OCI-M1 (cell line): ENCODE measurements at places on chromosomes 16 and 17.

GRCh38 chr17:44345454-44346026, 438 bp downstream of the GRN start:
- DNase-seq: peak; percentile 72

DNA sequence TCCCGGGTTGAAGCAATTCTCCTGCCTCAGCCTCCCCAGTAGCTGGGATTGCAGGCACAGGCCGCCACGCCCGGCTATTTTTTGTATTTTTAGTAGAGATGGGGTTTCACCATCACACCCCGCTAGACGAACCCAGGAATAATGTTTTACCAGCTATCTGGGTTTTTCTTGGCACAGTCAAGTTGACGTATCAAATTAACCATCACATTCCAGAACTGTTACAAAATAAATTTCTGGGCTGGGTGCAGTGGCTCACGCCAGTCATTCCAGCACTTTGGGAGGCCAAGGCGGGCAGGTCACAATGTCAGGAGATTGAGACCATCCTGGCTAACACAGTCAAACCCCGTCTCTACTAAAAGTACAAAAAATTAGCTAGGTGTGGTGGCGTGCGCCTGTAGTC, 501.2 kb downstream of the SHISA9 start:
- no peak for DNase-seq

DNA sequence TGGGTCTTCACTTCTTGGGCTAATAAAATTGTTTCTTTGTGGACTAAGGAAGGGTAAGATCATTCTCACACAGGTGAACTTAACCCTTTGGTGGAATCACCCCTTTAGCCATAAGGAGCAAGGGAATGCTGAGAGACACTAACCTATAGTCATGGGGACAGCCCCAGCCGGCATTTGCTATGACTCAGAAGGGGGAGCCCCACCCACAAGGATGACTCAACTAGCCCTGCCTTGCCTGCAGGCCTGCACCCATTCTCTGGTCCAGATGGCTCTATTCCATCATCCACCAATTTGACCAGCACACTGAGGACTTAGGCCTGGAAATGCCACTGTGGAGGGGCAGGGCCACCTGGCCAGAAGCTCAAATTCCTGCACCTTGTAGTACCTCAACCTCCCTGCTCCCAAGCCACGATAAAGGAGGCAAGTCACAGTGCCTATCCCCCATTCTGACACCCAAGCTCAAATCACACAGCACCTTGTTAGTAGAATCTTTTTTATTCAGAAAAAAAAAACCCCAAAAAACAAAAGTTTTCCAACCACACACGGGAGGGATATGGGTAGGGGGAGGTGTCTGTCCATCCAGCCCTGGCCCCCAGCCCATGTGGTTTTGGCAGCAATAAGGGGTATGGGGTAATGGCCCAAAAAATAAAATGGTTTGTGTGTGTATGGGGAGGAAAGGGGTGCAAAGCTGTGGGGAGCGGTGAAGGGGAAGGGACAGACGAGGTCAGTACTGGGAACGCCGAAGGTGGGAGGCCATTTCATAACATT, 3.0 kb downstream of the PFN1 start:
- DNase-seq: peak; percentile 92

GRCh38 chr17:27939474-27940465, 46.6 kb upstream of the LYRM9 start:
- peak; percentile 51 for DNase-seq

- no peak for DNase-seq
Observed at GRCh38 chr17:72075995-72076677, 44.7 kb upstream of the SOX9 start.

- DNase-seq: no peak
Observed at GRCh38 chr17:73172252-73172651, 7.4 kb downstream of the SSTR2 start.

DNA sequence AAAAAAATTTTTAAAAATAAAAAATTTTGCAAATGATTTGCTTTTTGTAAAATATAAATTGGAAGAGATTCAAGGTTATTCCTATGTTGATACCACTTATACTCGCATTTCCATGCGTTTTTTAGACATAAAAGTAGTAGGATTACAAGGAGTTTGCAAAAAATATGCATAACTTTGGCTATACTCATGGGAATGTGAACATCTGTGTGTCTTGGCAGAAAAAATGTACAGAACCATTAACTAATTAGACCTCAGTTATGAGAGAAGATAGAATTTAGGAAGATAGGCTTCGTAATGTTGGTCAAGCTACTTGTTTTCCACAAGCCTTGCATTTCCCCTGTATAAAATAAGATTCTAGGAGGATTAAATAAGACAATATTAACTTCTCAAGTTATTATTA, 61.1 kb upstream of the VPS4A start:
- no peak for DNase-seq

- DNase-seq: peak; percentile 70
Observed at GRCh38 chr17:78040440-78041385, 82.2 kb downstream of the TNRC6C start.
